Glomerular endothelial cell (primary cell): ENCODE measurements at places on chromosomes 12 and 14. TPM values are rescaled to one million over a fixed set of nuclear protein-coding genes. Genes with fewer than 3 reads are reported as not detected.

GRCh38 chr12:118645219-118645618 lies 268.9 kb downstream of the SUDS3 start:
- no peak for DNase-seq

DNA sequence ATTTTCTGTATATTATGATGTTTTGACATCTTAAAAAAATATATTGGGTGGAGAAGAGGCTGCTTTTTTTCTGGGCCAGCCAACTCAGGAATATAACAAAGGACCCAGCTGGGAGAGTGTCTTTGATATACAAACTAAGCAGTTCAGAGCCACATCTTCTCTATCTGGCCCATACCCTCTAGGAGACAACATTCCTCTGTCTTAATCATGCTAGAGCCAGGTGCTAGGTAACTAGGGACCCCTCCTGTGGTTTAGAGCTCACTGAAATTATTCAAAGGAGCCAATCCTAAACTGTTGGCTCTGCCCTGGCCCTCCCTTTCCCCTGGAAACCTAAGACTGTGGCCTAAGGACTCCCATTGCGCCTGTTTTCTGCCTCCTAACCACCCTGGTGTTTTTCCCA lies 193.1 kb upstream of the DIO2 start:
- no peak for DNase-seq

WIF1 gene
- not detected in 2 replicates for total RNA-seq

INHBE gene
- total RNA-seq = not detected in 2 replicates

DNA sequence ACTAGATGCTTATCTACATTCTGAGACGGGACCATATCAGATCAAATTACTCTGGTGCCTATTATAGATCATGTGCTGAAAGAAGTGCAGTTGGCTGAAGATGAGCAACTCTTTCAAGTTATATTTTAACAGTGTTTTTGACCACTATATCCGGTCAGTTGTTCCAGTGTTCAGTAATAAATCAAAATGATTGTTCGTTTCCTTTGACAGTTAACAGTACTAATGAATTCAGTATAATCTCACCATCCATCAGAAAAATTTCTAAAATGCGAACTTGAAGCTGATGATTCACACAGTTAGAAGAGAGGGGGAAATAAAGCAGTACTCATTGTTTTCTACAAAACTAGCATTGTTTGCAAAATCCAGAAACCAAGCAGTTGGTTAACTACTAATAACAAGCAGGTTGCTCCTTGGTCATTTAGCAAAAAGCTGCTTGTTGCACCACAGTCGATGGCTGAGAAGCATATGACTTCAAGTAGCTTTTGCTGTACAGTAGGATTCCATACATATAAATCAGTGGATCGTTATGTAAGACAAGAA lies 2.3 kb downstream of the RPS6KA5 start:
- DNase-seq = peak; percentile 39

PNP gene
- 131 and 170 TPM in 2 replicates for total RNA-seq

RHOJ gene
- total RNA-seq = 57.3 and 103 TPM in 2 replicates

DNA sequence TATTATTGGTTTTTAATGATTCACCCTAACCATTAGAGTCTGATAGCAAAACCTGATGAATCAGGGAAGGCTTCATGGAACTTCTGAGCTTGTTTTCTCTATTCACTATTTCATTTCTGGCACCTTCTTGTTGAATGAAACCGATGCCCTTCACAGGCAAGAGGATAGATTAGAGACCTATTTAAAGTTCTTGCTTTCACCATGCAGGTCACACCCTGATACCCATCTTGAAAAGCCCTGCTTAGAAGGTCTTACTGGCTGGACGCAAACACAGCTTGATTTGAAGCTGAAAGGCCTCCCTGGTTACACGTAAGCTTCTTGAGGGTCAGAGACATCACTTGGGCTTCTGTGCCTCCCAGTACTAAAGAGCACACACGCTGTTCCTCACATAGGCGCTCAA lies 29.2 kb downstream of the TMEM229B start:
- DNase-seq = no peak

DNA sequence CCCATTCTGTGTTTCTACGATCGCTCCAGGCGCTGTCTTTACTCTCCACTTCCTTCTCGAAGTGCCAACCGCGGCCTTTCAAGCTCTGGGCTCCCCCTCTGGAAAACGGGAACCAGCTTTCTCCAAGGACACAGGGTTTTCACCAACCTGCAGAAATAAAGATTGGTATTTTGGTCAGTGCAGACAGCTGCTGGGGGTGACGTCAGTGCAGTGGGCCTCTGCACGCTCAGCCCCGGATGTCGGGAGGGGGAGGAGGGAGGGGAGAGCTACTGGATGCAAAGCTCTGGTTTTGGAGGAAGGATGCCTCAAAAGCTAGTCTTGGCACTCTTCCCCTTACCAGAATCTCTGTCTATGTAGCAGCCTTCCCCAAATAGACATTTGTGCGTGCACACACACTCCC lies 19.9 kb downstream of the HRK start:
- DNase-seq = no peak

- no peak for DNase-seq
These were observed 59.1 kb upstream of the GNPNAT1 start for GRCh38 chr14:52850451-52850909.

EEF1AKMT3 gene
- 4.7 and 6.9 TPM in 2 replicates for total RNA-seq

LYZ gene
- not detected in 2 replicates for total RNA-seq

KLHL33 gene
- total RNA-seq = not detected in 2 replicates

MYL6B gene
- total RNA-seq = 103 and 104 TPM in 2 replicates

DNA sequence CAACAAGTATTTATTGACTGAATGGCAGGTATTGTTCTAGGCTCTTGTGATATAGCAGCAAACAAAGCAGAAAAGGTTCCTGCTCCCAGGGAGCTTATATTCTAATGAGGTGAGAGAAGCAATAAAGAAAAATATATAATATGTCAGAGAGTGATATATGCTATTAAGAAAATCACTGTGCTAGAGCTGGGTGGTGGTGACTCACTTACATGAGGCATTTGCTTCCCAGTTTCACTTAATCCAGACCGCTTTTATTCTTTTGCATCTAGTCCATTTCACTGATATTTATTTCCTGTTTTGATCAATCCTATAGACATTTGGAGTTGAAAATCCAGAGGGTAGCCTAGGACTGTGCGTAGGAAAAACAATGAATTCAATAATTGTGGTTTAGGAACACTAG lies 17.5 kb downstream of the TRHDE start:
- no peak for DNase-seq

TFCP2 gene
- total RNA-seq = 15.7 and 17.0 TPM in 2 replicates

DNA sequence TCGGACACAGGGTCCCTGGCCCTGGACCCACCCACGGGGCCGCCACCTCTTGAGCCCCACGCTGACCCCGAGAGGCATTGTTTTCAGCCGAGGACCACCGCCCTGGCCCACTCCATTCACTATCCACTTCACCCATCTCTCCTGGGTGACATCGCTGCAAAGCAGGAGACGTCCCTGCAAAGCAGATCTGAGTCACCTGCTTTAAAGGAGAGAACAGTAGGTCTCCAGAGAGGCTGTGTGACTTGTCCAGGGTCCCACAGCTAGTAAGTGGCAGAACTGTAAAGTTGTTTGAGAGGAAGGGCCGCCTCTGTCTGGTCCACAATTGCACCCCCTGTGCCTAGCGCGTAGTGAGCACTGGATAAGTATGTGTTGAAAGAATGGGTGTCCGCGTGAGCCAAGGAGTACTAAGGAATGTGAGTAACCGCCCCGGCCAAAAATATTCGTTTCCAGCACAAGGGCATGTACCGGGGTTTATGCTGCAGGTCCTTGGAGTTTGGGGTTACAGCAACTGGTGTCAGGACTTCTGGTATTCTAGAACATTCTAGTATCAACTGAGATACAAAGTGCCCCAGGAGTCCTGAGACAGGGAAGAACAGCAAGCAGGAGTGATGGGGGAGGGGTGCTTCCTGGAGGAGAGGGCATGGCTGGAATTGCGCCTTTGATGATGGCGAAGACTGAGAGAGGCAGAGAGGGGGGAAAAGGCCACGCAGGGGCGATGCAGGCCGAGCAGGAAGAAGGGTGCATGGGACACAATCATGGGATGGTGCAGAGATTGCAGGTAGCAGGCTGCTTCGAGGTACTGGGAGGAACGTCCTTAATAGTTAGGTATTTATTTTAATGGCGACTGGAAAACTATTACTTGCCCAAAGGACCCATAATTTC lies 91.1 kb downstream of the SCARB1 start:
- no peak for DNase-seq

DNA sequence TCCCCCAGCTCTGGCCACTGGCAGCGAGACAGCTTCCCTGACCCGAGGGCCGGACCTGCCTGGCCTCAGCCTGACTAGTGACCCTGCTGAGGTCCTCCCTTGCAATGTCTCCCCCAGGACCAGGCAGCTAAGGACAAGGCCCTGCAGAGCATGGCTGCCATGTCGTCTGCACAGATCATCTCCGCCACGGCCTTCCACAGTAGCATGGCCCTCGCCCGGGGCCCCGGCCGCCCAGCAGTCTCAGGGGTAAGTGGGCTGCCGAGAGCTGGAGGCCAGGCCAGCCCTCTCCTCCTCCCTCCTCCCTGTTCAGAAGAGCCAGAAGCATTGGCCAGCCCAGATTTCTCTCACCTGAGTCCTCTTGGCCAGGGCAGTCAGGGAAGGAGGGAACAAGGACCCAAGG lies 58.1 kb downstream of the TEAD4 start:
- DNase-seq = no peak

DNA sequence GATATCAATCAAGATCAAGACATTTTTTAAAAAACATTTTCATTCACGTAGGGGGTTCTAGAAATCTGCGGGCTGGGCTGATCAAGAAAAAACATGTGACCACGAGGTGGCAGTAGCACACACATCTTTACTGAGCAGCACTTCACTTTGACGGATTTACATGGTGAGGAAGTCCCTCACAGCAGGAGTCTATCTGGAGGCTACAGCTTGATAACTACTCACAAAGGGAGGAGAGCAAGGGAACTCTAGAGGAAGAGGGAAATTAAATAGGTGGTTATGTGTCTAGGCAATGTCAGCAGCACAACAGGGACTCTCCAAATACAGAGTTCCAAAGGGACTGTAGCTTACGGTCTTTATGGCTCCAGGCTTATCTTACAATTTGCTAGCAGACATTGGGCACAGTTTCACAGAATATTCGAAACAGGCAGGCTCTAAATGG lies 248.1 kb downstream of the DPY19L2 start:
- DNase-seq = peak; percentile 73

NXPH4 gene
- 0.05 and 2.5 TPM in 2 replicates for total RNA-seq

GRCh38 chr12:103207936-103208335 lies 250.5 kb downstream of the ASCL1 start:
- DNase-seq = no peak

DNA sequence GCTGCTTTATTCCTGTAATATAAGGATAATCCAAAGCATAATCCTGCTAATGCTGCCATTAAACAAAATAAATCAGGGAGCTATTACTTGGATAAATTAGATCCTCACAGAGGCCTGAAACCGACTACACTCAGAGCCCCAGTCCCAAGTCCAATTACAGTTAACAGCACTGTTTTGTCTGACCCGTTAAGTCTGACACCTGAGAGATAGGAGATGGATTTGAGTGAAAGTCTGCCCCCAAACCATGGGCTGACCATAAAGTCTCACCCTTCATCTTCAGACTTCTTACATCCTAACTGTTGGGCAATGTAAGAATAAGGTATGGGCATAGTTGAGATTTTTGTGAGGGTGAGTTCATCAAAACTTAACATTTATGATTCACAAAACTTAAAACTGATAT lies 181.7 kb downstream of the PLCZ1 start:
- no peak for DNase-seq

OR4K14 gene
- not detected in 2 replicates for total RNA-seq
